Activated CD4-positive, CD25-positive, alpha-beta regulatory T cell treated with anti-CD3 and anti-CD28 coated beads, Interleukin-2, amount 50 U/mL, for 72 hours (primary cell): ENCODE measurements at places on chromosomes 6 and 20.

DNA sequence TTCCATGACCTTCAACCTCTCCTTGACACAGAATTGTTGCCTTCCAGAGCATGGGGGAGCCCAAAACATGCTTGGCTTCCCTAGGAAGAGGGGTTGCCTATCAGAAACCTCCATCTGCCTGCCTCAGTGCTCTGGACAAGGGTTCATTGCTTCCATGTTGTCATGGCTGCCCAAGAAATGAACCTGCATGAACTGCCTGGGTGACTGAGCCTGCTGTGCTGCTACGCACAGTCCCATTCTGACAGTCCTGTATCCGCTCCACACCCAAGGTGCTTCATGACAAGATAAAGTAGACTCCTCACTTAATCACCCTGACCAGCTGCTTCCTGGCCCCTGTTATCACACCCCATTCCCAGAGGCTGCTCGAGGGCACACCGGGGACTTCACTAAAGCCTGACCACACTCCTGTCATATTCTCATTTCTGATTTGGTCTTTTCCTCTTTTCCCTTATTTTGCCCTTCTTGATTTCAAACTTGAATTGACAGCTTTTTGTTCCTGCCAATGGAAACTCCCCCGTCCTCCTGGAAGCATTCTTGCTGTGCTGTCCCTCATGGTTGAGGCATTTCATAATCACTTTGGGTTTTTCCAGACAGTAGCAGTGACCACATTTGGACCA is 31.9 kb downstream of the GMPR start:
- no peak for DNase-seq

DNA sequence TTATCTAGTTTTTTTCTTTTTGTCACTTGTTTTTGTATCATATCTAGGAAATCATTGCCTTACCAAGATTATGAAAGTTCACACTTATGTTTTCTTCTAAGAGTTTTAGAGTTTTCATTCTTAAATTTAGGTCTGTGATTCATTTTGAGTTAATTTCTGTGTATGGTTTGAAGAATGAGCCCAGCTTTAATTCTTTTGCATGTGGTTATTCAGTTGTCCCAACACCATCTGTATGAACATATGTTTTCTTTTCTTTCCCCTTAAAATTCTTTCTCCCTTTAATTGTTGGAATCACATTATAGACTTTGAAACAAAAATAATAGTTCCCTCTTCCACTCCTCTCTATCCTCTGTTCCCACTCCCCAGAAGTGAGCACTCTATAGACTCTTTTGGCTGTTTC is 85.4 kb downstream of the SLX4IP start:
- no peak for DNase-seq

- DNase-seq: no peak
Observed at GRCh38 chr6:109299776-109300564, 82.3 kb downstream of the CD164 start.

DNA sequence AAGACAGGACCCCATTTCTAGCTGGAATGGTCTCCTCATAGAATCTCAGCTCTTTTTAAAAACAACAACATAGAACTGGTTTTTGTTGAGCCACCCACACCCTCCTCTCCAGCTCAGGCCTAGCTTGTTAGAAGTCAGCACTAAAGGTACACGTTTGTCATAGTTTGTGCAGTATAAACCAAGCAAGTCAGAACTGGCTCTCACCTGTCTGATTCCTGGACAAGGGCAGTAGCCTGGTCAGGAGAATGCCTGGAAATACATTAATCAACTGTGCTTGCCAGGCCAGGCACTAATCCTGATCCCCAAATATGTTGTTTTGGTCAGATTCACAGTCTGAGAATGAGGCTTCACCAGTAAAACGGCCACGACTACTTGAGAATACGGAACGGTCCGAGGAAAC is 296.7 kb downstream of the ZFAND3 start:
- no peak for DNase-seq

GRCh38 chr6:126628125-126628524 is 288.2 kb downstream of the CENPW start:
- no peak for DNase-seq
